NCI-H2107 (cell line): ENCODE measurements at places on chromosomes 6 and 20.

DNA sequence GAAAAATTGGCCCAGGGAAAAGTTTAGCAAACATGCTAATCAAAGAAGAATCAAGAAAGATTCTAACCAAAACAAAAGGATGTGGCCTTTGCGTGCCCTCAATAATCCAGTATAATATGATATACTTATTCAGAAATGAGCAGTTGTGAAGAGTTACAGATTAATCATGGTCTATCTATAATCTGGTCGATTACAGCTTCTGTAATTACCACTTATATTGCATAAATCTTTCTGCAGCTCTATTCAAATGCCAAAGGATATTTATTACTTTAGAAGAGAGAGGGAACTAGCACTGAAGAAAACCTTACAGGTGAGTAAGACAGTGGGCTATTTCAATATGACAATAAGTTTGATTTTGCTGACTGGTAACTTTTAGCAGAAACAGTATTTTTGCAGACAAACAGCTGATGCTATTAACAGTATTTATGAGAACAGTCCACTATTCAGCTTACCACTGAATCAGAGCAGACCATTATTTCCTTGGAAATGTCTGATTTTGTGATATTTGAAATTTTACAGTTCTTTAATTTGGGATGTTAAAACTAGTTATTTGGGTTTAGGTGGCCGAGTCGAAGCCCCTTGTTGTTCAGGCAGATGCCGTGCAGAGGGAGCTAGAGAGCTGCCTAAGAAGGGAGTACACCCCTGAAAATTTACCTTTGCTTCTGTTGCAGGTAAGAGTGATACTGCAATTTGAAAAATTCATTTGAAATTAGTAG, 92.2 kb downstream of the CEP57L1 start:
- no peak for DNase-seq

DNA sequence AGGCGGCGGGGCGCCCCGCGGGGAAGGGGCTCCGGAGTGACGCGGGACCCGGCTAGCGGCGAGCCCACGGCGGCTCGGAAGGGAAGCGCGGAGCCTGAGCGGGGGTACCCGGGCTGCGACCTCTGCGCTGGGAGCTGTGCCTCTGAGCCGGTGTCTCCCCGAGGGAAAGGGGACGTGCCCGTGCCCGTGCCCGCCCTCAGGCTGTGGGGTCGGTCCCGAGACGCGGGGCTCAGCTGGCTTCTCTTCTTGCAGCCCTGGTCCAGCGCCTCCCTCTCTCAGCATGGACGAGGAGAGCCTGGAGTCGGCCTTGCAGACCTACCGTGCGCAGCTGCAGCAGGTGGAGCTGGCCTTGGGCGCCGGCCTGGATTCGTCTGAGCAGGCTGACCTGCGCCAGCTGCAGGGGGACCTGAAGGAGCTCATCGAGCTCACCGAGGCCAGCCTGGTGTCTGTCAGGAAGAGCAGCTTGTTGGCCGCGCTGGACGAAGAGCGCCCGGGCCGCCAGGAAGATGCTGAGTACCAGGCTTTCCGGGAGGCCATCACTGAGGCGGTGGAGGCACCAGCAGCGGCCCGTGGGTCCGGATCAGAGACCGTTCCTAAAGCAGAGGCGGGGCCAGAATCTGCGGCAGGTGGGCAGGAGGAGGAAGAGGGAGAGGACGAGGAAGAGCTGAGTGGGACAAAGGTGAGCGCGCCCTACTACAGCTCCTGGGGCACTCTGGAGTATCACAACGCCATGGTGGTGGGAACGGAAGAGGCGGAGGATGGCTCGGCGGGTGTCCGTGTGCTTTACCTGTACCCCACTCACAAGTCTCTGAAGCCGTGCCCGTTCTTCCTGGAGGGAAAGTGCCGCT, 686 bp downstream of the ZGPAT start:
- no peak for DNase-seq

- no peak for DNase-seq
Measured at GRCh38 chr6:36526066-36526465, 21.2 kb downstream of the STK38 start.

GRCh38 chr20:45039475-45039820, 61.5 kb downstream of the KCNS1 start:
- no peak for DNase-seq

DNA sequence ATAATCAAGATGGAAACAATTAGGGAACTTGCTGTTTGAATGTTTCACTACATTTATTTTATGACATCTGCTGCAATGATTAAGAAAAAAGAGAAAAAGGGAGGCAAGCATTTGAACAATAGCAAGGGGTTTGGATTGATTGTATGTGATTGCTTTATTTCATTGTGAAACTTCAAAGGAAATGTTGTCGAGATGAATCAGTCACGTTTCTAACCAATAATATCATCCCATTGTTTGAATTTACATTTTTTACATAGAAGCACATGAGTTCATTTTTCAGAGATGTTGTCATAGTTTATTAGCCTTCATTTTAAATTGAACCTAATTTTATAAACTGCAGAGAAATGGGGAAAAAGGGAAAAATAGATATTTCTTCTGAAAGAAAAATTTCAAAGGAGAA, 572.0 kb downstream of the KIF16B start:
- no peak for DNase-seq

- DNase-seq = no peak
Measured at GRCh38 chr6:24749297-24749696, 25.4 kb upstream of the GMNN start.

GRCh38 chr20:21101453-21101931, 4.7 kb downstream of the LINC00237 start:
- DNase-seq = no peak

DNA sequence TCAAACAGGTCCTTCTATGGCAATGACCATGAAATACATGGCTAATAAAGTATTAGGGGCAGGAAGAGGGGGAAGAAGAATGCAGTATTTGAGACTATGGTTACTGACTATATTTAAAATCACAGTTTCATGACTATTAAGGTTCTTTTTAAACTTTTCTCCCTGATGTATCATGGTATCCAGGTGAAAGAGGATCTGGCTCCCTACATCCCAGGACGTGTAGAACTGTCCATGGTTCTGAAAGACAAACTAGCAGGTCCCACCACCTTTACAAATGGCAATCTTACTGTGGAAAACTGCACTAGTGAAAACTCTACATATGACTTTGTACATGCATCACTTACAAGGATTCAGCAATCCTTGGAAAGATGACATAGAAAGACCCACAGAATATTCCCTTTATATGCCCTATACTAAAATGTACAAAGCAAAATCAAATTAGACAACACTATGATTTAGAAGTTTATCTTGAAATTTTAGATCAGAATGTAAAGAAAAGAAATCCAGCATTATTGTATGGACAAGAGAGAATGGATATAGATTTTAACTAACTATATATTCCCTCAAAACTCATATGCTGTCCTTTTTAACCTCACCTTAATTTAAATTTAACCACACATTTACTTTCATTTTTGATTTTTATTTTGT, 33.5 kb downstream of the RPP21 start:
- no peak for DNase-seq

DNA sequence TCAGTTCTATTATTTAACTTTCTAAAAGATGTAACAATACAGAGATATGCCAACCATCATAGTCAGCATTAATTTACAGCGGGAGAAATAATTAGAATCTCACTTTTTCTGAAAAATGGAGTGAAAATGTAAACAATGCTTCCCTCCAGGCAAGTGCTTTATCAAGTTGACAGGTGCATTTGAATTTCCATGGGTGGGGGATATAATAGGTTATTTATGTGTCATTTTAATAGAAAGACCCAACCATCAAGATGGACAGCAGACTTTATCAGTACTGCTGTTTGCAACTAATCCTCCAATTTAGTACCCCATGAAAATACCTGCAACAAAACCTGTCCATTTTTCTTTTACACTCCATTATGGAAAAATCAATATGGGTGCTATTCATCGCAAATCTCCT, 780.1 kb downstream of the TFAP2A start:
- no peak for DNase-seq

DNA sequence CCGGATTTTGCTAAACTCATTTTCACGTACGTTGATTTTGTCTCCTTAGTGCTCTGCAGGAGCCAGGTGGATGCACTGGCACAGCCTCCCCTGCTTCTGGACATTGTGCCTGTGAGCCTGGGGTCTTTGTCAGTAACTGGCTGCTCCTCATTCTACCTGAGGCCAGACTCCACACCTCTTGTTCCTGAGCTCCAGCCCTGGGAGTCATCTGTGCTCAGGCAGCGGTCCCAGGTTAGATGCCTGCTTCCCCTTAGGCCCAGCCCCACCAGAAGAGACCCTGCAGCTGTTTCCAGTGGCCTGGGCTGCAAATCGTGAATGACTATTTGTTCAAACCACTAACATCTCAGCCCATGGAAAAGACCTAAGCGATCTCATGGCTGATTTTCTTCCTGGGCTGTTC, 129.1 kb downstream of the ERMARD start:
- no peak for DNase-seq

- DNase-seq = no peak
Measured at GRCh38 chr6:27886073-27886472, 26.1 kb downstream of the OR2B2 start.

DNA sequence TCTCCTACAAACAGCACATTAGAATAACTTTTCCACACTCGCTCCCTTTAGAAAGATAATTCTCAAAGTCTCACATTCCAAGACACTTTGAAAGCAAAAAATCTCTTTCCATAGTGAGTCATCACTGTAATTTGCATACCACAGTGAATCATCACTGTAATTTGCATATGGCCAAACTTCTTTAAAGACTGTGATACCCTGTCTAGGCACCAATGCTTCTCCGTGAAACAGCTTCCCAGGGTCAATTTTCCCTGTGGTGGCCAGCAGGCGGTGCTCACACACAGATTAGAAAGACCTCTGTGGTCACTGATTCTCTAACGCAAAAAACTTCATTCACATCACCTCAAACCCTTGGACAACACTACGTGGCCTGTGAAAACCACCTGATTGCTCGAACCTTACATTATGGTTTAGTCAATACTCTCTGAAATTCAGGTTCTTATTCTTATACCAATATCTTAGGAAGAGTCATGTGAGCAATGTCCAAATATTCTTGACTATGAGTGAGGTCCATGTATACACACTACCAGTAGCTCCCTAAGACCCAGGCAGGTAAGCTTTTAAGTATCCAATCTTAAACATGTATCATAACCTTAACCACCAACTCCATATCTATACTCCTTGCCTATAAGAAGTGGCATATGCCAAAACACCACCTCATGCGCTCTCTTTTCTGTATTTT, 78.5 kb upstream of the PHACTR1 start:
- DNase-seq = peak; percentile 19

GRCh38 chr6:108492131-108492766, 68.5 kb upstream of the FOXO3 start:
- DNase-seq = no peak

DNA sequence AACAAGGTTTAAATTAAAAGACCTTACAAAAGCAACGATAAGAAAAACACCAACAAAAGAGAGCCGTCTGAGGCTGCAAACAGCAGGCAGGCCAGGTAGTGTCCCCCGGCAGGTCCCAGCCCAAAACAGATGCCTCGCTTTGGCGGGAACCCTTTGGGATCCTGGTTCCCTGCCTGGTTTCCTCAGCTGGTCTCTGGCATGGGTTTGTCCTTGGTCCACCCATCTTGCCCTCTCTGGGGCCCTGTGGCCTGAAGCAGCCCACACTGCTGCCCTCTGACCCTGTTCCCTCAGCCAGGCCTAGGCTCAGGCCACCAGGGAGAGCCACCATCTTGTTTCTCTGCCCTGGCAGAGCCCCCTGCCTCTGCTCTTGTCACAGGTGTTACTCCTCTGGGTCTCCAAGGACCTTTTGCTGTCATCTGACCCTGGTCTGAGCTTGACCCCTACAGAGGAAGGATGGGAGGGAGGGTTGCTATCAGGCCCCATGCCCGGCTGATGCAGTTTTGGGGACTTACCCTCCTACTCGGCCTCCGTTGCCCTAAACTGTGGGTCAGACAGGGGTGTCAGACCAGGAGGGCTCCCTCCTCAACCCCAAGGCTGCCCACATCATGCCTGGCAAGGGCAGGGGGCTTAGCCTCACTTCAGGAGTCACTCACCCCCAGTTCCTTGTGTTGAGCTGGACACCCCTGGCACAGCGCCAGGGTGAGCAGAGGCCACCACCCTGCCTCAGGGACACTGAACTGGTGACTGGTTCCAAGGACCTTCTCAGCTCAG, 30.6 kb upstream of the GRM4 start:
- no peak for DNase-seq

GRCh38 chr20:43771503-43772190, 44.8 kb upstream of the GTSF1L start:
- no peak for DNase-seq

- DNase-seq = no peak
Measured at GRCh38 chr6:127566119-127566518, 10.9 kb upstream of the C6orf58 start.

- no peak for DNase-seq
Measured at GRCh38 chr6:1316489-1316971, 4.6 kb downstream of the FOXQ1 start.

DNA sequence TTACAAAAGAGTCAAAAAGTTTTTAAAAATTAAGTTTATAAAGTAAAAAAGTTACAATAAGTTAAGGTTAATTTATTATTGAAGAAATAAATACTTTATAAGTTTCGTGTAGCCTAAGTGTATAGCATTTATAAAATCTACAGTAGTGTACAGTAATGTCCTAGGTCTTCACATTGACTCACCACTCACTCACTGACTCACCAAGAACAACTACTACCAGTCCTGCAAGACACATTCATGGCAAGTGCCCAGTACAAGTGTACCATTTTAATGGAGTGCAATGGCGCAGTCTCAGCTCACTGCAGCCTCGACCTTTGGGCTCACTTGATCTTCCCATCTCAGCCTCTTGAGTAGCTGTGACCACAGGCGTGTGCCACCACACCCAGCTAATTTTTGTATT, 128.2 kb downstream of the GPX5 start:
- DNase-seq = no peak

- DNase-seq = no peak
Measured at GRCh38 chr20:40010483-40010882, 678.6 kb downstream of the MAFB start.

DNA sequence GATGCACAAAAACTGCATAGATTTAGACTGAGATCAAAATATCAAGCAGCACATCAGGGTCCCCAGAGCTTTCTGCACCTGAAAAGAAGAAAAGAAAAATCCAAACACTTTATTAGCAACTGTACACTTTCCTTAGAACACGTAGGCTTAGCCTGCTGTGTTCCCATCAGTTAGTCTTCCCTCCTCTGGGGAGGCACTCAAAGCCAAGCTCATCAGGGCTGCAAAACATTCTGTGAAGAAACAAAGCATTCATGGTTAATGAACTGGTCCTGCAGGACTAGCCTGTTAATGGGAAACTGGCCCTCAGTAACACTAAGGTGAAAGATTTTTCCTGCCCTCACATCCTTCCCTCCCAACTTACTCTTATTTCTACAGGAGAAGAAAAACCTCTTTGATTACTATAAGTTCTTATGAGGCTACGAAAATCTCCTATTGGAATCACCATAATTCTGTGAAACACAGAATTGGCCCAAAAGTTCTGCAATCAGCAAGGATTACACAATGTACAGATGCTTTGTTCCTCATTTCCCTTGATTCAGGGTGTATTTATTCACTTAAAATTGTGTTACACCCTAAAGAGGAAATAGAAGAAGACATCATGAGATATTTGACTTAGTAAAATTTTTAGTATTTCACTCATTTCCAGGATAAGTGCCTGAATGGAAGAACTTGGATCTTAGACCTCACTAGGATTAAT, 901.0 kb upstream of the MAP3K7 start:
- DNase-seq = no peak
